ENCODE measurements at places on chromosomes 13 and 19.
A peak's percentile ranks its signal among the peaks of the same experiment; 100 is the strongest.

- no peak for DNase-seq
These were observed 165.4 kb downstream of the KATNAL1 start for GRCh38 chr13:30141775-30142485.

DNA sequence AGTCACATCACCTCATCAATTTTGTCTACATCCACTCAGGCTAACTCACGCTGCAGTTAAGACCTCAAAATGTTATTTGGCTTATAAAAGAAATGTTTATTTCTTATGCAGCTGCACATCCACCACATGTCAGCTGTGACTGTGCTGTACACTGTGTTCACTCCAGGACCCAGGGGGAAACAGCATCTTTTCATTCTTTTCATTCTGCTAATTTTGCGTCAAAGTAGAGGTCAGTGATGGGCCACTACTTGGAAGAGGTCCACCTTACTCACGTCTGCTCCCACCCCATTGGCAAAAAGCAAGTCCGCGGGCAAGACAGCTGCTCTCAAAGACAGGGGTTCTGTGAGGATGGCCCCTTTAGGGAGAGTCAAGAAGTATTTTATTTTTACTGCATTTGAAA, 4.5 kb upstream of the DCT start:
- no peak for DNase-seq

GRCh38 chr13:110027470-110028240, 241.3 kb upstream of the IRS2 start:
- DNase-seq: no peak

GRCh38 chr13:37666036-37666435, 67.5 kb upstream of the POSTN start:
- DNase-seq: no peak

DNA sequence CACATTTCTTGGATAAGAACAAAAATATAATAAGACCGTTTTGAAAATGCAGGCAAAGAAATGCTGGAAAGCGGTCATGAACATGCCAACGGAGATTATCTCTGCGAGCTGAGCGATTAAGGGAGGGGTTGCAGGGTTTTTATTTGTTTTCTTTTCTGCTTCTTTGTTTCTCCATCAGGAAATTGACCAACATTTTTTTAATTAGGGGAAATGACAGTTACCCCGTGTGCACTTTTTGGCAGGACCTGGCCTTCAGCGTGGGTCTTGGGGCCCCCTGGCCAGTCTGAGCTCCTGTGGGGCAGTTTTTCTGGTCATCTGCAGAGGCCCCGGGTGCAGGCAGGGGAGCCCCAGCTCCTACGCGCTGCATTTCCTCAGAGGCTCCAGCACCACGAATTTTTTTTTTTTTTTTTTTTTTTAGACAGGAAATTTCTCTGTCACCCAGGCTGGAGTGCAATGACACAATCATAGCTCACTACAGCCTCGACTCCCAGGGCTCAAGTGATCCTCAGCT, 31.3 kb upstream of the HOMER3 start:
- DNase-seq: no peak

DNA sequence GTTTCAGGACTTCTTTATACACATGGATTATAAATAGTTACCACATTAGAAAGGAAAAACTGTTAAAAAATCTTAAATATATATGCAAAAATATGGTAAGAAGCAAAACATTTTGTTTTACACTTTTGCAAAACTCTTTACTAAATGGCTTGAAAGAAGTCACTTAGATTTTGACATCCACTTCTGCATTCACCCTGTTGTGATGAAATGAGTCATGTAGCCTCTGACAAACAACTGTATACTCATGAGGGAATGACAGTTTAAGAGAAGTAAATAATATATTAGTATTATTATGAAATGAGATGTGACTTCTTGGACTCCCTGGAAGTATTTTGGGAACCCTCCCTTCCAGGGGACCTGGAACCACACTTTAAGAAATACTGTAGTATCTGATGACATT, 275.6 kb downstream of the DACH1 start:
- DNase-seq: no peak

DNA sequence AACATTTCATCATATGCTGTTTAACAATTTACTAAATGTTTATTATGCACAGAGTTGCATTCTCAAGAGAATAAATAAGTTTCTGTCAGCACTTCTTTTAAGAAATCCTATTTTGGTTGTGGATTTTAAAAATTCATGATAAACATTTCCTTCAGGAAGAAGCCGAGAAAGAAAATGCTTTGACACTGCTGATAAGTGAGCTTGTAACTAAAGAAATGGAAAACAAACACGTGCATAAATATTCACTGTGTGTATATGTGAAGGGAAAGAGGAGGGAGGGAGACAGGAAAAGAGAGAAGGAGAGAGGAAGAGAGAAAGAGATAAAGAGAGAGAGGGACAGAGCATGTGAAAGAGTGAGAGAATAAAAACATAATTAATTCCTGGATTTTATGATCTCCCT, 1165.0 kb downstream of the DIAPH3 start:
- no peak for DNase-seq

DNA sequence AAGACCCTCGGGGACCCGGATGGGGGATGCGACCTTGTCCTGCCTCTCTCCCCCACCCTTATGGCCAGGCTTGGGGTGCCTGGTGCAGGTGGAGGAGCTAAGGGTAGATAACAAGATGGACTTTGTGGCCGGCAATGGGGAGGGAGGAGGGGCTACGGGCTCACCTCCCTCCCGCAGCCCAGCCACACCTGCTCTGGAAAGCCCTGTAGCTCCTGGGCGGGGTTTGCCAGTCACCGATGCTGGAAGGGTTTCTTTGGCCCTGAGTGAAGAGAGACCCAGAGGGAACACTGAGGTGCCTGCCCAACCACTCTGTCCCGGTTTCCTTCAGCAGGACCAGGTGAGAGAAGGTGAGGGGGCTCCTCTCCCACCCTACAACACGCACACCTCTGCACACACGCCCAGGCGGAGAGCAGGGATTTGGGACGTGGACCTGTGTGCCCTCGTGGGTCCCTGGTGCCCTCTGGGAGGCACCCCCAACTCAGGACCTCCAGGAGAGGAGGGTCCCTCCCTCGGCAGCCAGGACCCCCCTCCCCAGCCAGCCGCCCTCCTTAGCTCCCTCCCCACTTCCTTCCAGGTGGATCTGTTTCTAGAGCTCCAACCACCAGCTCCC, at the start of gene FUT2:
FUT2 (plus strand) TSS at position 229 of the 610 bp plus-strand sequence. CDS start 6,986 bp downstream, outside the sequence.
- DNase-seq: no peak

DNA sequence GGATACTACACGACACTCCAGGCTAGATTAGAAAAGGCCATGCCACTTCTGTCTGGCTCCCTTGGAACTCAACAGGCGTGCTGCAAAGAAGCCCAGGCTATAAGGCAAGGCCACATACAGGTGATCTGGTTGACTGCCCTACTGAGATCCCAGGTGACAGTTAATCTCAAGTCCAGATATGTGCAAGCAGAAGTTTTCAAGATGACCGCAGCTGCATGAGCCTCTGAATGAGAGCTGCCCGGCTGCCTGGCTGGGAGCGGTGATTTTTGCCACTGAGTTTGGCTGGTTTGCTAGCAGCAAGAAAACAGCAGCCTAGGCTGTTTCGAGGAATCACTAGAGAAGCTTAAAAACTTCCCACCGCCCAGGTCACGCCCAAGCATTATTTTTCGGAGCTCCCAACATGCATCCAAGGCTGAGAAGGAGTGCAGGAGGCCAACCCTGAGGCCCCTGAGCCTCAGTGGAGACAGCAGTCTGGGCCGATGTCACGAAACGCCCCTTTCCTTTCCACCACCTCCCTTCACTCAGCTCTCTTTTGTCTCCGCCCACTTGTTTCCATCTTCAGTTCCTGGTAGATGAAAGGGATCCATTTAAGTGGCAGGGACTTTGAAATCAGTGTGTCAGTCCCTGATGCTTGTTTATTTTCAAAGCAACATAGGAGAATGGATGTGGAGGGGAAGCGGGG, 14.0 kb upstream of the URI1 start:
- DNase-seq: no peak

- no peak for DNase-seq
These were observed 9.5 kb downstream of the SHANK1 start for GRCh38 chr19:50710094-50710493.

- no peak for DNase-seq
These were observed 17.8 kb upstream of the UPF3A start for GRCh38 chr13:114263578-114263977.

GRCh38 chr19:41295499-41295898, 14.5 kb upstream of the CCDC97 start:
- DNase-seq: no peak

DNA sequence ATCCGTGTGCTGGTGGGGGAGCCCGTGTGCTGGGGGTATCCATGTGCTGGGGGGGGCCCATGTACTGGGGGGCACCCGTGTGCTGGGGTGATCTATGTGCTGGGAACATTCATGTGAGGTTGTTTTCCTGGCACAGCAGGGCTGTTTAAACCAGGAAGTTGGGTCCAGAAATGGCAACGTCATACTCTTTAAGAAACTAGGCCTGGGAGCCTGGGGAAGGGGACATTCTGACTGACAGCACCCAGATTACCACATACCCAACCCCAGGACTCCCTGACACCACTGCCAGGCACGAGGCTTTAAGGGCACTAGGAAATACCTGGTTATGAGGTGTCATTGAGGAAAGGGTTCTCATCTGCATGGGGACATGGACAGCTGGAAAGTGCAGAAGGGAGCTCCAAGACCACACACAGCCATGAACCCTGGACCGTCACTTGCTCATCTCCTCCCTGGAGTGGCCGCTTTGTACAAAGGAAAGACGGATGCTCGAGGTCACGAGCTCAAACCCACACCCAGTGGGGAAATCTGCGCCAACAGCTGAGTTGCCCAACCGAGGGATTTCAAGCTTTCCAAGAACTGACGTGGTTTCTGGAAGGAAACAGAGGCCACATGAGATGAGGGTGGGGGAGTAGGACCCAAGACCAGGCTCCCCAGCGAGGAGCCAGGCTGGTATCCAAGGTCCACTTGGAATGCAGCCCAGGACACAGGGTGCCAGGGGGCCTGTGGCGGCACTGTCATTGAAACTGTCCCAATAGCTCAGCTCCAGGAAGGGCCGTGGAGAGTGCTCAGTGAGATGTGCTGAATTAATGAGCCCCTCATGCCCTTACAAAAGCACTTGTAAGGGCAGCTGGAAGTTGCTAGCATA, 40.9 kb downstream of the RAB20 start:
- DNase-seq: no peak

GRCh38 chr13:49620170-49620621, 8.1 kb upstream of the ARL11 start:
- DNase-seq: no peak

GRCh38 chr13:31927219-31927653, 104.3 kb upstream of the FRY start:
- DNase-seq: no peak

GRCh38 chr13:27522847-27523246, 72.5 kb upstream of the MTIF3 start:
- no peak for DNase-seq

DNA sequence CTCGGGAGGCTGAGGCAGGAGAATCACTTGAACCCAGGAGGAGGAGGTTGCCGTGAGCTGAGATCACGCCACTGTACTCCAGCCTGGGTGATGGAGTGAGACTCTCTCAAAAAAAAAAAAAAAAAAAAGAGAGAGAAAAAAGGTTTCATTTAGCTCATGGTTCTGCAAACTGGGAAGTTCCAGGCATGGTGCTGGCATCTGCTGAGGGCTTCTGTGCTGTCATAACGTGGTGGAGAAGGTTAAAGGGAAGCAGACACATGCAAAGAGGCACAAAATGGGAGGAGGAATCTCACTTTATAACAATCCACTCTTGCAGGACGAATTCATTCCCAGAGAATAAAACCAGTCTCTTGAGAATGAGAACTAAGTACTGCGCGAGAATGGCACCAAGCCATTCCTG, 34.9 kb upstream of the SIAH3 start:
- DNase-seq: no peak

DNA sequence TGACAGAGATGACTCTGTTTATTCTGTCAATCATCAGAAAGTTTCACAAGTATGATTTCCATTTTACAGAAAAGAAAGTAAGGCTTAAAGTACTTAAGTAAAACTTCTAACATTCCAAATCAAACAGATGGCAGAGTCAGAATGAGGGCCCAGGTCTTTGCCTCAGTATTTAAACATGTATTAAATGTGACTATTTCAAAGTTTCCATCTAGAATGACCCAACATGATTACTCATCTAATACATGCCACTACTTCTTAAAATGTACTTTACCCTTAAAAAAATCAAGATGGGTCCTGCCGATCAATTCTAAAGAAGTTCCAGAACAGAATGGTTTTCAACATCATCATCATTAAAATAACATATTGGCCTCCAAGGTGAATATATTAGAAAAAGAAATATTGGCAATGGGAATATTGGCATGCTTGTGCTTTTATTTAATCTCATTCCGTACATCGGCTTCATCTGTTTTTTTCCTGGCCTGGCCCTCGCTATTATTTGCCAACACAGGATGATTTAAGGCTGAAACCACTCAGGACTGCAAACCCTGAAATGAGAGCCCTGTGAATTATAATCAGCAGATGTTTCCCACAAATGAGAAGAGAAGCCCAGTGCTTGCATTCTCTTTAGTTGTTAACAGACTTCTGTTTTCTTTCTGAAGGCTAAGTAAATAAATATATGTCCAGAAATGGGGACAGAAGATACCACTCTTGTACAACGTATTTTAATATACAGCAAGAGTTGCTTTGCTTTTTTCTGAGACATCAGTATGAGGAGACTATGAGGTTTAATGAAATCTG, 340.0 kb downstream of the DNAJC15 start:
- no peak for DNase-seq

- DNase-seq: peak; percentile 44
These were observed 195.7 kb downstream of the KLF12 start for GRCh38 chr13:73938372-73939070.

DNA sequence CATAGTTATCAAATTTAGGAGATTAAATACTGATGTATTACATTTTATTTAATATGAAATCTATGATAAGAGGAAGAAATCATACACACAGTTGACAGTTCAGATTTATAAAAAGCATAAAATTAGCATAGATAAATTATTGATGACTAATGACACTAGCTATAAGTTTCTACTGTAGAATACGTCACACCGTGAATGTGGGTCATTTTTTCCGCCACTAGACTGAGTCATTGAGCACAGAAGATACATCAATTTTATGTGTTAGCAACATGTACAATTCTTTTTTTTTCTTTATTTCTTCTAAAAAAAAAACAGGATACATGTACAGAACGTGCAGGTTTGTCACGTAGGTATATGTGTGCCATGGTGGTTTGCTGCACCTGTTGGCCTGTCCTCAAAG, 22.2 kb downstream of the AP2S1 start:
- no peak for DNase-seq

DNA sequence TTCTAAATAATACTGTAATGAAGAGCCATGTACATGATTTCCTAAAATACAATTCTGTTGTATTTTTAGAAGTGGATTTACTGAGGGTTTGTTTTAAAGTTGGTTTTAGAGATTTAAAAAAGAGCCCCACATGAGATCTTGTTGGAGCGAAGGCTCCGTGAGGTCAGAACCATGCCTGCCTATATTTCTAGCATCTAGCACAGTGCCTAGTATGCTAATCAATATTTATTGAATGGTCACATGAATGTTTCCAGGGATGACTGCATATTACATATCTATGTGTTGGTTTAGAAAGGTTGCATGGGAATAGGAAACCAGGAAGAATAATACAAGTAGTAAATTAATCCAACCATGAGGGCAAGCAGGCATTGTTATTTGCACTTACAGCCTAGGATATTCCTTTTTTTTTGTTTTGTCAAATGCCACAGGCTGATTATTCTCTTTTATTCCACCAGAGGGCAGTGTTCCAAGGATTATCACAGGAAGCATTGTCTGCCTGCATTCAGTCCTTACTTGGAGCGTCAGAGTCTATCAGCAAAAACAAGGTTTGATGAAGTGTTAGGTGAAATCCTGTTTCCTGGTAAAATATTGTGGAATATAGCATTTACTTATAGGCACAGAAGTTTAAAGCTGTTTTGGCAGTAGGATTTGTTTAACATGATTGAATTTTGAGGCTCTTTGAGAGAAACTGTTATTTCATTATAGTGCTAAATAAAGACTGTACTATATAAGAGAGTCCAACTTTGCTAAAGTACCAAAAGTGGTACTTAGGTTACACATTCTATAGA, 46.8 kb downstream of the COG3 start:
- peak; percentile 65 for DNase-seq
